Activated CD4-positive, alpha-beta T cell treated with anti-CD3 and anti-CD28 coated beads, Interleukin-2, Interleukin-6, amounts not matched to agents 100 ng/mL and 50 ng/mL, durations not matched to agents 16 hours and 8 hours (primary cell): ENCODE measurements at places on chromosomes 5 and 9.

GRCh38 chr9:124781967-124782660 is 5.2 kb downstream of the OLFML2A start:
- no peak for DNase-seq

DNA sequence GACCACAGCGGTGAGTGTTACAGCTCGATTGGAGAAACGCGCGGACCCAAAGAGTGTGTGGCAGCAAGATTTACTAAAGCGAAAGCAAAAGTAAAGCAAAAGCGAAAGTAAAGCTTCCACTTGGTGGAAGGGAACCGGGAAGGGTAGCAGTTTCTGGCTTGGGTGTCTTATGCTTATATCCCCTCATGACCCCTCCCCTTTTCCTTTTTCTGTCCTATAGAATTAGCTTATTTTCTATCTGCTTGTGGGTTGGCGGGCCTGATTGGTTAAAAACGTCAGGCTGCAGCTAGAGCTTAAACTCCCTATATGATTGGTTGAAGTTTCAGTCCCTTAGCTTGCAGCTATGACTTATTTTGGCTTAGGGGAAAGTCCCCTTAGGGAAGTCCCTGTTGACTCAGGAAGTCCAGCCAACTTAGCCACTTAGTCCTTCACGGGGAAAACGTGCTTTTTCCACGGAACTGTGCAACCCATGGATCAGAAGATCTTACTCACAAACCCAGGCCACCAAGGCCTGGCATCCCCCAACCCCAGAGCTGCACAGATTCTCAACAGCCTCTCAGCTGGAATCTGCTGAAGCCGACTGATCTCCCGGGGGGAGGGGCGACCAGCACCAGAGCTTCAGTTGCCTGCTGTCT is 114.2 kb upstream of the ADAMTS16 start:
- DNase-seq: peak; percentile 36

DNA sequence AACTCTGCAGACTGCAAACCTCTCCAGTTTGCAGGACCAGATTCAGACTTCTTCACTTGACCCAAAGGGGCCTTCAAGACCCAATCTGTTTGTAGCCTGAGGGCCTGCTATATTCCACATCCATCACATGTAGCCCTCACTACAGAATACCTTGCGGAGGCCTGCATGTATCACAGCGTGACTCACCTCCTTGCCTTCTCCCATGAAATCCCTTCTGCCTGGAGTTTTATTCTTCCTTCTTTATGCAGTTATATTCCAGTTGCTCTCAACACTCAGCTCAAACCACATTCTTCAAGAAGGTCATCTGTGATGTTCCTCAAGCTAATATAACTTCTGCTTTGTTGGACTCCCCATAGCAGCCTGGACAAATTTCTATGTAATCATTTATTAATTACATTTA is 198.5 kb upstream of the PTGER4 start:
- DNase-seq: no peak

- DNase-seq: no peak
Measured at GRCh38 chr9:136853596-136854112, 1.5 kb downstream of the MAMDC4 start.

DNA sequence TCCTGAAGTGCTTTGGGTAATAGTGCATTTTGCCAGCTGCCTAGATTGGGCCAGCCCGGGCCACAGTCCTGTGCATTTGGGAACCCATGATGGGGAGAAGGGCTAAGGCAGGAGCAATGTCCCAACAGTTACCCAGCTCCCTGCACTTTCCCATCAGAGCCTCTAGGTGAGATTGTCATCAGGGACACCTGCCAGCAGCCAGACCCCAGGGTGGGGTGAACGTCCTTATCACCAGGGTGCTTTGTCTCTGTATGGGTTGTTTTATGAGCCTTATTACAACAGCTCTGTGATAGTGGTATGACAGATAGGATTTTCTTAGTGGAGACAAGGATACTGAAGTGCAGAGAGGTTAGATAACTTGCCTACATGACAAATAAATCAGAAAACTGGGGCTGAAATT is 365.7 kb downstream of the OSTF1 start:
- DNase-seq: no peak

DNA sequence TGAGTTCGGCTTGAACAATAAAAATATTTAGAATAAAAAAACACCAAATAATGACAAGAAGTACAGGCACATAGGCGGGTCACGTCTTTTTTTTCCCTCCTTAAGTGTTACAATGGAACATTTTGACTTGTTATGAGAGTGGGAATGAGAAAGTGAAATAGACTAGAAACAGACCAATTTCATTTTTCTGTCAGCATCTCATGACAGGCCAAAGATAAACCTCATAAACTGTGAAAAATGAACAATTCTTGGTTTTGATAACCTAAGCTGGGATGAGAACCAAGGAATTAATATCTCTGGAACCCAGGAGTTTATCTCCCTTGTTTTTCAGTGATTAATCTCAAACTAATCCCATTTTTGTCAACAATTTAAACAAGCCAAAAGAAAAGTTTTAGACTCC is 299.5 kb downstream of the SLIT3 start:
- DNase-seq: no peak

DNA sequence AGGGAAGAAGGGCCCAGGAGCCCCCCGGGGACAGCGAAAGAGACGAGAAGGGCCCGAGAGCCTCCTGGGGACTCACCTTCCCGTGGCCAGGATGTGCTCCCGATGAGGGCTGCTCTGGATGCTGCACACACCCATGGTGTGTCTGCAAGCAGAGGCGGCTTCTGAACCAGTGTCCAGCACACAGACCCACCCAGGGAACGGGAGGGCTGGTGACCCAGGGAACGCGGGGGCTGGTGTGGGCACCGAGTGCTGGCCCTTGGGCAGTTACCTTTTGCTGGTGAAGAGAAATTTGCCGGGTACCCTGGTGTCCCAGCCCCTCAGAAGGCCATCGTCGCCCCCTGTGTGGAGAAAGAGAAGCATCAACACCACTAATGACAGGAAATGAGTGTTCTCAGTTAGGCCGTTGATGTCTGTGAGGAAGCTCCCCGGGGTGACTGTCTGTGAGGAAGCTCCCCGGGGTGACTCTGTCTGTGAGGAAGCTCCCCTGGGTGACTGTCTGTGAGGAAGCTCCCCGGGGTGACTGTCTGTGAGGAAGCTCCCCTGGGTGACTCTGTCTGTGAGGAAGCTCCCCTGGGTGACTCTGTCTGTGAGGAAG is 13.2 kb downstream of the MRPL41 start:
- DNase-seq: no peak

DNA sequence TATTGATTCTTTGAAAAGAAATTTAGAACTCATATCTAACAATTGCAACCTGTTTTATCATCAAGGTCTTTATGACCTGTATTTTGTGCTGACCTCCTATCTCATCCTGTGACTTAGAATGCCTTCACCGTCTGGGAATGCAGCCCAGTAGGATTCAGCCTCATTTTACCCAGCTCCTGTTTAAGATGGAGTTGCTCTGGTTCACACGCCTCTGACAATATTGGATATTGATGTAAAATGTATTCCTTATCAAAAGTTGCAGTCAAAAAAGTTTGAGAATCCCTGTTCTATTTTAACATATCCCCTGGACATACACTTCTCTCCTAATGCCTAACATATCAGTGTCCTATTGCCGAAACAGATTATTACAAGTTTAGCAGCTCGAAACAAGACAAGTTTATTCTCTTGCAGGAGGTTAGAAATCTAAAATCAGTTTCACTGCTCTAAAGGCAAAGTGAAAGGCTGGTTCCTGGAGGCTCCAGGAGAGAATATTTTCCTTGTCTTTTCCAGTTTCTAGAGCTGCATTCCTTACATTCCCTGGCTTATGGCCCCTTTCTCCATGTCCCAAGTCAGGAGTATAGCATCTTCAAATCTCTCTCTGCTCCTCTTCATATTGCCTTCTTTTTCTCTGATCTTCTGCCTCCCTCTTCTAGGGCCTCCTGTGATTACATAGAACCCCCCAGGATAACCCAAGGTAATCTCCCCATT is 31.5 kb upstream of the LVRN start:
- DNase-seq: no peak

DNA sequence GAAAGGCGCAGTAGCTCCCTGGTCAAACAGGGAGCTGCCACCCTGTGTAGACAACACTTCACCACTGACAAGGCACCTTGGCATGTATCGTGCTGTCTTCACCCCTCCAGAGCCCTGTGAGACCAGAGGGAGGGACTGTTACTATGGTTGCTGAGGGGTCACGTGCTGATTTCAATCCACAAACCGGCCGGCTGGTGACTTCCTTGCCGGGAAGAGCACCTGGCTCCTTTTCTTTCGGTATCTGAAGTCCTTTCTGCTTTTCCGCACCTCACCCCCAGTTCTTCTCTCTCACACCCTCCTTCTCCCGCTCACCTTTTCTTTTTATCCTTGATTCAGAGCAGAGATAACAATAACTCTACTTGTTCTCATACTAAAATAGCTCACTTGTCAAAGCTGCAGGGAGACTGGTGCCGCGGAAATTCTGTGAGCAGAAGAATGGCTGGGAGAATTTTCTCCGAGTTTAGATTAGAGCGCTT is 327.2 kb downstream of the ZSWIM6 start:
- DNase-seq: no peak

GRCh38 chr5:88388476-88389337 is 120.1 kb upstream of the TMEM161B start:
- DNase-seq: no peak

DNA sequence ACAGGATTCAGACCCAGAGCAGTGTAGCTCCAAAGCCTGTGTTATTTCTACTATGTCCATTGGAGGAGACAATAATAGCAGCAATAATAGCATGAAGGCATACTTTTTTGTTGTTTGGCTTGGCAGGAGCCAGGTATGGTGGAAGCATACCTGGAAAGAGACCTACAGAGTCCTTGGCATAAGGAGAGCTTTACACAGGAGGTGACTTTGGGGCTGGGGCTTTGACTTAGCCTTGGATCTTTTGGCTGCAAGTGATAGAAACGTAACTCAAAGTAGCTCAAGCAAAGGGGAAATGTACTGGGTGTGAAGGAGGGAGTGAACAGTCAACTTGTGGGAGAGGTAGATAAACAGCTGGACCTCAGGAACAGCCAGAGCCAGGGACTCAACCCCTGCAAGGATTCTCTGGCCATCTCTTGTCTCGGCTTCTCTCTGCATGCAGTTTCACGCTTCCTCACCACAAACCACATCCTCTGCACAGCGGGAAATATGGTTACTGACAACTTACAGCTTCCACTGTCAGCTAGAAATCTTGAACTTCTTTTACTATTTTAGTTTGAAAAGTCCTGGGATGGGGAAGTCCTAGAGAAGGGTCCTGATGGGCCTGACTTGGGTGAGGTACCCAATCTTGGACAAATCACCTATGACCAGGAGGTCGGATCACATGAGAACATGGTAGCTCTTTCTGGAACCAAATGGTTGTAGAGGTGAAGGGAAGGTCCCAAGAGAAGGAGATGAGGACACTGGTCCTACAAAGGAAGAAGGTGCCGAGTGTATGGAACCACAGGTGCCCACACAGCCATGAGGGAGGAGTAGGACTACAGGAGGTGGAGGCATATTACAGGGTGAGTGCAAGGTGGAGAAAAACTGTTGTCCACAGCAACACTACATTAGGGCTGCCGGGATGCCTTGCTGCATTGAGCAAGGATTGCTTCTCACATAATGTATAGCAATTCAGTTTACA is 47.0 kb upstream of the TGFBR1 start:
- DNase-seq: peak; percentile 88

DNA sequence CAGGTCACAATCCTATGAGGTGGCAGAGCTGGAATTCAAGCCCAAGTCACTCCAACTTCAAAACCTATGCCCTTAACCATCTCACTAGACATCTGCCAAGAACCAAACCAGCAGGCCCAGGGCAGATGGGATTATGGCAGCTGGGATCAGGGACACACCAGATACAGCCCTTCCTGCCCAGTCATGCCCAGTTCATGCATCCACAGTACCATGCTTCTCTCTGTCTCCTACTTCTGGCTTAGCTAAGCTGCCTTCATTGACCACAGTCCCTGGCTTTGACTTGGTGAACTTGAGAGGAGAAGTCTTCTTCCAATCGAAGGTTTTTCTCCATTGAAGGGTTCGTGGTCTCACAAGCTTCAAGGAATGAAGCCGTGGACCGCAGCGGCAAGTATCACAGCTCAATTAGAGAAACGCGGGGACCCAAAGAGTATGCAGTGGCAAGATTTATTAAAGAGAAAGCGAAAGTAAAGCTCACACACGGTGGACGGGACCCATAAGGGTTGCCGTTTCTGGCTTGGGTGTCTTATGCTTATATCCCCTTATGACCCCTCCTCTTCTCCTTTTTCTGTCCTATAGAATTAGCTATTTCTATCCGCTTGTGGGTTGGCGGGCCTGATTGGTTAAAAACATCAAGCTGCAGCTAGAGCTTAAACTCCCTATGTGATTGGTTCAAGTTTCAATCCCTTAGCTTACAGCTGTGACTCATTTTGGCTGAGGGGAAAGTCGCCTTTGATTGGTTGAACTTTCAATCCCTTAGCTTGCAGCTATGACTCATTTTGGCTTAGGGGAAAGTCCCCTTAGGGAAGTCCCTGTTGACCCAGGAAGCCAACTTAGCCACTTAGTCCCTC is 101.2 kb downstream of the TRIM36 start:
- DNase-seq: peak; percentile 69

GRCh38 chr9:97808972-97809371 is 44.1 kb upstream of the FOXE1 start:
- DNase-seq: no peak
